ENCODE measurements at places on chromosomes 4 and X.

DNA sequence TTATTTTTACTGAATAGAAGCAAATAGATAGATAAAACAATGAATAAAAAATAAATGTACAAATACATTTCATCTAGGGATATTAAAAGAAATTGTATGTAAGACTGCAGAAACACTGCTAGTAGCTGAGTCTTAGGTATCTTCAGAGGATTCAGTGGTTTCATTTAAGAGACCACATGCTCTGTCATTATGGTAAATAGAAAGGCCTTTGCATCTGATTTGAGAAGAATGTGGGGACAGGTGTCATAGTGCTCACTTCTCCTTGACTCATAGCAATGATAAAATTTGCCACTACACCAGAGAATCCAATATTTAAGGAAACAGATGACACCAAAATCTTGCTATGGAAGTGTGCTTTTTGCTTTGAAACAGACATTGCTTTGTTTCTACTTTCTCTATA, 59.8 kb upstream of the PPP1R2C start:
- no peak for DNase-seq

DNA sequence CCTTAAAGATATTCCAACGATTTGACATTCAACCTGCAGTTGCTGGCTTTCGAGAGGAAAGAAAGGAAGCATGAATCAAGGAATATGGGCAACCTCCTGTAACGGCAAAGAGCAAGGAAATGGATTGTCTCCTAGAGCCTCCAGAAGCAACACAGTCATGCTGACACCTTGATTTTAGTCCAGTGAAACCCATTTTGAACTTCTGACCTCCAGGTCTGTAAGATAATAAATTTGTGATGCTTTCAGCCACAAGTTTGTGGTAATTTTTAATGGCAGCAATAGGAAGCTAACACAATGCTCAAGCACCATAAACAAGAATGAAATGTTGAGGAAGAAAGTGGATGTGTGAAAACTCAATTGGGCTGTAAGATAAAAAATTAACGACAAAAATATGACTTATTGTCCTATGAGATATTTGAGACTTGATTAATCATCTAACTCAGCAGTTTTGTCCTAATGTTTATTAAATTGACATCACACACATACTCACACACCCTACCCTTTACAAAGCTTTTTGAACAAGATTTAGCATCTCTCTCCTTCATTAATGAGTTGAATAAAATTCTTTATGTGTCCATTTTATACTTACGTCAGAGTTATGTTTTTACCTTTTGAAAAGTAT, 857.2 kb upstream of the INTU start:
- no peak for DNase-seq

GRCh38 chrX:24149351-24150050, at the start of gene ZFX:
ZFX (plus strand) TSS chrX:24149729; CDS start chrX:24172743, 23,014 bp downstream.
- DNase-seq, result peak; percentile 56

- DNase-seq, result no peak
Measured at GRCh38 chrX:15217161-15217560, 52.7 kb downstream of the ASB9 start.

GRCh38 chr4:77927991-77928925, 65.6 kb downstream of the MRPL1 start:
- peak; percentile 37 for DNase-seq

GRCh38 chr4:72690771-72691170, 121.8 kb upstream of the ADAMTS3 start:
- no peak for DNase-seq

DNA sequence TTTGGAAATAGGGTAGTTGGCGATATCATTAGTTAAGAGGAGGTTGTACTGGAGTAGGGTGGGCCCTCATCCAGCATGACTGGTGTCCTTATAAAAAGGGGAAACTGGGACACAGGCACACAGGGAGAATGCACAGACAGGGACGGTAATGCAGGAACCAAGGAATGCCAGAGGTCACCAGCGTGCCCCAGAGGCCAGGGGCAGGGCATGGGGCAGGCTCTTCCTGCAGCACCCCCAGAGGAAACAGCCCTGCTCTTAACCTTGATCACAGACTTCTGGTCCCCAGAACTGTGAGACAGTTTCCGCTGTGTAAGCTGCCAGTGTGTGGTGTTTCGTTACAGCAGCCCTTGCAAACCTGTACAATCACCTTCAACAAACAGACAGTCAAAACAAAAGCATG, 15.9 kb upstream of the STOX2 start:
- no peak for DNase-seq

GRCh38 chrX:38220415-38221390, at the start of gene SRPX:
SRPX (minus strand) TSS chrX:38220871; CDS start chrX:38220792, 79 bp downstream.
- DNase-seq, result peak; percentile 46

DNA sequence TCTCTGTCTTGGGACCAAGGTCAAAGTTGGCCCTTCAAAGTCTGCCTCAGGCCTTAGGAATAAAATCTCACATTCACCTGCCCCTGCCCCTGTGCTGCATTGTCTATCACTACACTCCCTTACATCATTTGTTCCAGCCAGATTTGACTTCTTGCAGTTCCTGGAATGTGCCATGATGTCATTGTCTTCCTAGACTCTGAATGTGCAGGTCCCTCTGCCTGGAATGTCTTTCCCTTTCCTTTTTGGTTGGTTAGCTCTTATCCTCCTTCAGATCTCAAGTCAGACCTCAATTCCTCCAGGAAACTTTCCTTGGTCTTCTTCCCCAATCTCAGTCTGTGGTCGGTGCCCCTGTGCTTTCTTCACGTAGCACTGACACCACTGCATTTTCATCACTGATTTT, 67.7 kb upstream of the EFNB1 start:
- peak; percentile 0 for DNase-seq

- DNase-seq, result peak; percentile 3
Measured at GRCh38 chrX:52420824-52421443, 52.1 kb downstream of the XAGE2 start.

- DNase-seq, result no peak
Measured at GRCh38 chrX:42606591-42606990, 171.4 kb downstream of the PPP1R2C start.

DNA sequence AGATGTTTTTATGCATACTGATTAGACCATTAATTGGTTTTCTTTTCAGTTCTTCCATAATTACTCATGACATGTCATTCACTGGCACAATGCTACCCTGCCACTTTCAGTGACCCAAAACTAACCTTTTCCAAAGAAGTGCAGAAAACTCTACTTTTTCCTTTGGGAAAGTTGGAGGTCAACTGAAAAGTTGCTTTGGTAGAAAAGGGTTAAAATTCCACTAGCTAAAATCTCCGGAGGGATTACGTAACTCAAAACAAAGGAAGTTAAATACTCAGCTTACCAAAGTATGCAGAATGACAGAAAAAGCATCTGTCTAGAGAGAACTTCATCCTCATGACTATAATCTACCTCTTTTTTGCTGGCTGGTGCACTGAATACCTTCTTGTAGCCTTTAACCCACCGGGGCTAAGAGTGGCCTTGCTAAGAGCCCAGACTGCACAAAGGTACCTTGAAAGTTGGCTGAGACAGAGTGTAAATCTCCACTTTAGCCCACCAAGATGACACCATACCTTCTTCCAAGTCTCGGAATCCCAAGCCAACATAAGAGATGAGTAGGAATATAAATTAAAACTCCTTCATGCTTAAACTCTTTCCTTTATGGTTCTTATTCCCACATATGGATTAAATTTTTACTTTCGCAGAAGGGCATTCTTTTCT, 1099.5 kb upstream of the INTU start:
- DNase-seq, result peak; percentile 34

- DNase-seq, result no peak
Measured at GRCh38 chr4:110442309-110442708, 33.6 kb upstream of the ENPEP start.

DNA sequence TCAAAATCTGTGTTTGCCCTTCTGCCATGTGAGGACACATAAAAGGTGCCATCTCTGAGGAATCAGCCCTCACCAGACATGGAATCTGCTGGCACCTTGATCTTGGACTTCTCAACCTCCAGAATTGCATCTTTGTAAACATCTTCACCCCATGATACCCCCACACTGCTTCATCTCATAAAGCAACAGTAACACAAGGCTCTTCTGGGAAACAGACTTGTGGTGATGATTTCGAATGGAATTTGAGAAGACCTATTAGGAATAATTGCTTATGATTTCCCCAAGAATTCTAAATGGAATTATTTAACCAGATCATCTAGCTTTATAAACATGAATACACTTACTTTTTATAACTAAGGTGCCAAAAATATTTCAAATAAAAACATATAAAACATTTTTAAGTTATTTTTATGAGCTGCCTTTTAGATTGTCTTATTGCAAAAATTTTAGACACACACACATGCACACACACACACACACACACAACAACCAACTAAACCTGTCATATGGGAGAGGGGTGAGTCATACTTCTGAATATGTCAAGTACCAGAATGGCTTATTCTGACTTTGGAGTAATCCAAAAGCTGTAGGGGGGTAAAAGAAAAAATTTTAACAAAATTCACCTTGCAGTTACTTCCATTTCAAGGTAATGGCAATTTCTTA, 82.0 kb downstream of the USP46 start:
- peak; percentile 68 for DNase-seq

- peak; percentile 61 for DNase-seq
Measured at GRCh38 chr4:168076989-168077725, 15.2 kb upstream of the ANXA10 start.

DNA sequence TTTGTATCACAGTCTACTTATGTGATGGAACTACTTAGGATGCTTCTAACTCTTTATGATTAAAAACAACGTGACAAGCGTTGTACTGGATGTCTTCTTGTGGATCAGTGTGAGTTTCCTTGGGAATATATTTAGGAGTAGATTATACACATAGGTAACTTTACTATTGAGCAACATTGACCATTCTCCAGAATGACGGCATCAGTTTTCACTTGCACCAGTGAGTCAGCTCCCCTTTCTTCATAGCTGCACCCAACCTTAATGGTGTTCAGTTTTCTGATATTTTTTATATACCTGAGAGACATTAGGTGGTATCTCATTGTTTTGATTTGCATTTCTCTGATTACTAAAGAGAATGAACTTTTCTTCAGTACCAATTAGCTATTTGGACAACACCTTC, 343.9 kb downstream of the ADGRL3 start:
- no peak for DNase-seq

- peak; percentile 0 for DNase-seq
Measured at GRCh38 chr4:64497491-64497890, 88.2 kb upstream of the TECRL start.

DNA sequence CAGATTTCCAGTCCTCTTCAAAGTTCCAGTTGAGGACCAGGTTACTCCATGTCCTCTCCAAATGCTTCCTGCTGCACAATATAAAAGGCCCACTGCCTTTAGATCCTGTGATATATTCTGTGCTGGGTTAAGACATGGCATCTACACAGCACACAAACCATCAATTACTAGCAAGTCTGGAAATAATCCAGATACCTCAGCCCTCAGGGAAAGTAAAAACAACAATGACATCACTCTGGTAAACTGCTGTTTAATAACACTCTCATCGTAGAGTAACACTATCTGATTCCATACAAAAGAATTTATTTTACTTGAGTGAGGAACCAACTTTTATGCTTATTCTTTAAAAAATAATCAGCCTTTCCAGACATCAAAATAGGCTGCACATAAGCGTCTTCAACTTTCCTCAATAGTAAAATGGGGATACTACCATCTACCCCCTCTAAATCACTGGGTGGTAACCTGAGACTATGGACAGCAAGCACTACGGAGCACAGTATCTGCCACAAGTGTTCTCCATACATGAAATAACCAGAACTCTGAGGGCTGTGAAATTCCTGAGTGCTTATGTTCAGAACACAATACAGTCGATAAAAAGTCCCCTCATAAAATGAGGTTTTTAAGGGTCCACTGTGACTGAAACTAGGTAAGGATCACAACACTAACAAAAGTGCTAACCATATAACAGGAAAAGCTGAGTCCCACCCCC, 53.4 kb downstream of the ABCG2 start:
- DNase-seq, result peak; percentile 82

DNA sequence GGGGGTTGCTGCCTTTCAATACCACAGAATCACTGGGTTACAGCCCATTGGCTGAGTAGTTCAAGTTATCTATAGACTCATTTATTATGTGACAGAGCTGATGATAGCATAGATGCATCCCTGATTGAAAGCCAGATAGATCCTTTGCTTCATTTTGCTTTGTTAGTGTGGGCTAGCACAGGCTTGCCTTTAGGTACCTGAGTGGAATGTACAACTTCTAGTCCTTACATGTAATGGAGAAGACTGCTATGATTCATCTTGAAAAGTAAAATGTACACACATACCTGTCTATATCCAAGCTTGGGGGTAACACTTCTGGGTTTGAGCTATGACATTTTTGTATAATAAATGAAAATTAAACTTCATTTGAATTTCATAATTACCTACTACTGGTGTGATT, 226.0 kb upstream of the FTHL17 start:
- no peak for DNase-seq

- peak; percentile 79 for DNase-seq
Measured at GRCh38 chr4:177596035-177596434, 153.8 kb upstream of the AGA start.

GRCh38 chrX:154378059-154378798, 866 bp upstream of the EMD start:
- DNase-seq, result peak; percentile 48

- DNase-seq, result no peak
Measured at GRCh38 chr4:72365016-72365415, 204.0 kb downstream of the ADAMTS3 start.

- DNase-seq, result no peak
Measured at GRCh38 chr4:136219592-136220125, 1312.6 kb downstream of the PCDH18 start.

DNA sequence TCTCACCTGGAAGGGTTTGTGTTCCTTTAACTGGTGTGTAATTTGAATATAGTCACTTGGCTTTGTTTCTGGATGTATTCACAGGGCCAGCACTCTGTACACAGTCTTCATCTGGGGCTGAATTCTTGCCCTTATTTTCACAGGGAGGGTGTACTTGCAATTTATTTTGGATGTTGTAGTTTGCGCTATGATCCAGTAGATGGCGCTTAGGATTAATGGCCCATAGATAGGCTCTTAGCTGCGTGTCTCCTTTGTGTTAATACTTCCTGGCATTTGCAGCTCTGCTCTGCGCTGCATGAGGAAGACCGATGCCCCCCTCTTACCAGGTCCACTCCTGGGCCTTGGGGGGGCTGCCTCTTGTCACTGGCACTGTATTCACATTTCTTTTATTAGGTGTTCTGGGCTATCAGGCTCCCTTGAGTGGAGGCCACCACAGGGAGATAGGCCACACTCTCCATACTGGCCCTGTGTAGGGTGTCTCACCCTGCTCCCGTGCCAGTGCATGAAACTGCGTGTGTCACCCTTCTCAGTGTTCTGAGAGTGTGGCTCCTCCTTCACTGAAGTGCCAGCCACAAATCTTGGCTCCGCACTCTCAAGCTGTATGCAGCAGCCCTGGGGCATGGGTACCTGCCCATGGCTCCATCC, 562.2 kb downstream of the ZIC3 start:
- peak; percentile 31 for DNase-seq

DNA sequence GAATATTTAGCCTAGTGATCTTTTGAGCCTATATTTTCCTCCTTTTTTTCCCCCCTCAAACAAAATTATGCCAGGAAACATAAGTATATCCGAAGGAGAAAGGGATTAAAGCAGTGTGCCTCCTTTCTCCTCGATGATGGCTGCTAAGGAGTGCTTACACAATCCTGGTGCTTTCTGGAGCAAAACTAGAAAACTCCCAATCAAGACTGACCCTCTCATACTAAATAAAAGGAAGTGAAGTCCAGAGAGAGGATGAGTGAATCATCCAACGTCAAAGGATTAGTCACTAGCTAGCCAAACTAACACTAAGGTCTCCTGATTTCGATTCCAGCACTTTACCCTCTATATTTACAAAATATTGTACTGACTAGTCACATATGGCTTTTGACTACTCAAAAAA, 146.8 kb downstream of the PPP3CA start:
- peak; percentile 85 for DNase-seq

All from fibroblast of skin of right quadriceps (primary cell).